ENCODE measurements at places on chromosomes 4 and X. TPM values are rescaled to one million over a fixed set of nuclear protein-coding genes. Genes with fewer than 3 reads are reported as not detected.

The ABLIM2 gene
- 1.5 TPM for polyA plus RNA-seq

DNA sequence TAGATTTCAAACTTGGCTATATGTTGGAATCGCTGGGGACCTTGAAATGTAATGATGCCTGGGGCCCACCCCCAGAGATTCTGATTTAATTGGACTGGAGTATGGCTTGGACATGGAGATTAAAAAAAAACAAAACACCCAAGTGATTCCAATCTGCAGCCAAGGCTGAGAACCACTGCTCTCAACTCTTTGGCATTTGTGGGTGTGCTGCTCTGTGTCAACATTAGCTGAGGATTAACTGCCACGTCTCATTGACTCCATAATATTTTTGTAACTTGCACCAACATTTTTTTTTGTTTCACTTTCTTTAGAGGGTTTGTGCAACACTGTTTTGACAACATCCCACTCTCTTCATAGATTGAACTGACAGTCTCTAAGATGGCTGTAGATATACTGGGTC is 41.1 kb upstream of the PDK3 start:
- no peak for DNase-seq

DNA sequence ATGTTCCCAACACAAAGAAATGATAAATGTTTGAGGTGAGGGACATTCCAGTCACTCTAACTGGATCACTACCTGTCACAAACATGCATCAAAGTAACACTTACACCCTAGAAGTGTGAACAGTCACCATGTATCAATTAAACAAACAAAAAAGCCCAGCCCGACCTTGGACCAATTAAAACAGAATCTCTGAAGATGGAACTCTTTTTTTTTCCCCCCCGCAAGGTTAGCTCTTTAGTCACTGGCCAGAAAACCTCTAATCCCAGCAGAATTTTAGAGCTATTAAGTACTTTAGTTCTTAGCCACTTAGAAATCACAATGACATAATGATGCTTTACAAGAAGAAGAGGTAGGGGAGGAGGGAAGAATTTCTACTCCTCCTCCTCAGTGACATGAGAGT is 154.5 kb downstream of the PALLD start:
- no peak for DNase-seq

The EVC gene
- not detected for polyA plus RNA-seq

GRCh38 chr4:5964030-5964429 is 54.2 kb downstream of the C4orf50 start:
- DNase-seq = no peak

The PDLIM3 gene
- polyA plus RNA-seq = not detected

Data from CD4-positive, CD25-positive, alpha-beta regulatory T cell (primary cell).